NCI-H1930 (cell line): ENCODE measurements at places on chromosomes 1 and 21.

DNA sequence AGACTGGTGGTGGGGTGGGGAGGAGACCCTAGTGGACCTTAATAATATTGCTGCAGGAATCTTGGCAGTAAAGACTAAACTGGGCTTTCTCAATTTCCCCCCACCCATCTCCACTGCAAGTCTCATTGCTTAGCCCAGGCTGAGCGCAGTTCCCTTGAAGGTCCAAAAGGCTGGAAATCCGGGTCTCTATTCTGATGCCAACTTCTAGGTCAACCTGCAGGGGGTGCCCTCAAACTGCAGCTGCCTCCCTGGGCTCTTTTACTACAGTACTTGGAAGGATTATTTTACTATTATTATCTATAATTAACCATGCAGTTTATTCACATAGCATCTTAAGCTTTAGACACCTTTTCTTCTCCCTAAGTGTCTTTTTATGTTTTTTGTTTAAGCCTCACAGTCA lies 85.4 kb upstream of the WARS2 start:
- DNase-seq: no peak

DNA sequence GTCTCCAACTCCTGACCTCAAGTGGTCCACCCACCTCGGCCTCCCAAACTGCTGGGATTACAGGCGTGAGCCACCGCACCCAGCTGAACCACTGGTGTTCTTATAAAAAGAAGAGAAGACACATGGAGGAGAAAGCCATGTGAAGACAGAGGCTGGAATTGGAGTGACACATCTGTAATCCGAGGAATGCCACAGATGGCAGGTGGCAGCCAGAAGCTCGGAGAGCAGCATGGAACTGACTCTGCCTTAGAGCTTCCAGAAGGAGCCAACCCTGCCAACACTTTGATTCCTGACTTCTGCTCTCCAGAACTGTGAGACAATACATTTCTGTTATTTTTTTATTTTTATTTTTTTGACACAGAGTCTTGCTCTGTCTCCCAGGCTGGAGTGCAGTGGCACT lies 59.0 kb upstream of the ATP2B4 start:
- no peak for DNase-seq

GRCh38 chr1:36722871-36723270 lies 240.2 kb upstream of the CSF3R start:
- DNase-seq: no peak

DNA sequence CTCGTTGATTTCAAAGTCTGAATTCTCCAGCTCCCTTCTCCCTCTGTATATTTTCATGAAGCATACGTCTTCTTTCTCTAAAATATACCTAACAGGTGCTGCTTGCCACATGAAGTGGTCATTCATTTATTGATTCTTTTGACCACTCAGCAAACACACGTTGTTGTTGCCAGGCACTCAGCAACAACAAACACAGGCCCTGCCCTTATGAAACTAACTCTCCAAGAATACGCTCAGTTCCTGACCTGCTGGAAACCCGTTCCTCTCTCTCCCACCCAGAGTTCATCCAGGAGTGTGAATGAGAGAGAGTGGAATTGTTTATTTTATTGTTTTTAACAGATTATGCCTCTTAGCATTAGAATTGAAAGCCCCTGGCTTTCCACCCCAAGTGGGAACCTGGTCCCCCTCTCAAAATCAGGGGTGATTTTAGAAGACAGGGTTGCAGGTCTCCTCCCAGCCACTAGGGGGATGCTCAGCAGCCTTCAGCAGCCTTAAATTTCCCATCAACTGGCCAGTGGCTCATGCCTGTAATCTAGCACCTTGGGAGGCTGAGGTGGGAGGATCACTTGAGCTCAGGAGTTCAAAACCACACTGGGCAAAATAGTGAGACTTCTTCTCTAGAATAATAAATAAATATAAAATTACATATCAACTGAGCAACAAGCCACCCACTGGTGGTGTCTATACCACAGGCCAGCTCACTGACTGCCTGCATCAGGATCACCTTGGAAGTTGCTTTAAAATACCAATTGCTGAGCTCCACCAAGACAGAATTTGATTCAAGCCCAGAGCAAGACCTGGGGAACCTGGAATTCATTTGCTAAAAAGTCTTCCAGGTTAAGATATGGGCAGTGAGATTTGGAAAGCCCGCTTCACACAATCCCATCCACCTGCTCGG lies 181.0 kb upstream of the KLHDC7A start:
- no peak for DNase-seq

GRCh38 chr1:209620487-209620884 lies 31.7 kb downstream of the LAMB3 start:
- no peak for DNase-seq

DNA sequence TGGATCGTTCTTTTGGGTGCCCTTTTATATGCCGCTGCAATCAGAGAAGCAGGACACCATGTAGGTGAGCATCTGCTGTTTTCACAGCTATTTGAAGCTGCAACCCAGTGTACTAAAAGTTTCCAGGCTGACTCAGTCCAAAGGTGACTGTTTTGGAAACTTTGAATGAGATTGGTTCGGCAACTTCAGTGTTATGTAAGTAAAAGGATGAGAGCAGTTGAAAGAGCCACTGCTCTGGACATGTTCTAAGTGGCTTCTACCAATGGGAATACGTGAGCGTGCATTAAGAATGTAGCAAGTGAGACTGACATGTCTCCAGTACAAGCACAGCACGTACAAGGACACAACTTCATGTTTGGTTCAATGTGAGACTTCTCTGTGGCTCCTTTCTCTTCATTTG lies 55.6 kb downstream of the DDR2 start:
- DNase-seq: no peak

GRCh38 chr1:189708674-189709073 lies 769.0 kb downstream of the BRINP3 start:
- no peak for DNase-seq

DNA sequence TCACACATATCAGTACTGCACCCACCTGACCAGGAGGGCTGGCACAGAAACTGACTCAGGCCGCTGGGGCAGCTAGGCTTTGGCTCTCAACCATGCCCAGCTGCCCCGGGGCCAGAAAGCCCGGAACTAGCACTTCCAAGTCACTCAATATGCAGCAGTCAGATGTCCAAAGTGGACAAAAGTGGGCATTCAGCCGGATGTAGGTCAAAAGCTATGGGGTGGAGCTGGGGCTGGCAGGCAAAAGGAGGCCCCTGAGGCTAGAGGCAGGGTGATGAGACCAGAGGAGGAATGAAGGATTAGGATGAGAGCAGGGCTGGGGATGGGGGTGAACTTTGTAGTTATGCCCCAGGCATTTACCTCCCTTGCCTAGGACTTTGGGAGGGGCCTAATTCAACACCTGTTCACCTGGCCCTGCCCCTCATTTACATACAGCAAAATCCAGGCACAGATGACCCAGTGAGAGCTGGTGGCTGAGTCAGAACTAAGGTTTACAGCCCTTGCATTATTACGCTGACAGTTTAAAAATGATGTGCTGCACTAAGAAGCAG lies 30.7 kb upstream of the EDN2 start:
- DNase-seq: no peak

- no peak for DNase-seq
These were observed 102.1 kb upstream of the ZBTB40 start for GRCh38 chr1:22349362-22350043.

DNA sequence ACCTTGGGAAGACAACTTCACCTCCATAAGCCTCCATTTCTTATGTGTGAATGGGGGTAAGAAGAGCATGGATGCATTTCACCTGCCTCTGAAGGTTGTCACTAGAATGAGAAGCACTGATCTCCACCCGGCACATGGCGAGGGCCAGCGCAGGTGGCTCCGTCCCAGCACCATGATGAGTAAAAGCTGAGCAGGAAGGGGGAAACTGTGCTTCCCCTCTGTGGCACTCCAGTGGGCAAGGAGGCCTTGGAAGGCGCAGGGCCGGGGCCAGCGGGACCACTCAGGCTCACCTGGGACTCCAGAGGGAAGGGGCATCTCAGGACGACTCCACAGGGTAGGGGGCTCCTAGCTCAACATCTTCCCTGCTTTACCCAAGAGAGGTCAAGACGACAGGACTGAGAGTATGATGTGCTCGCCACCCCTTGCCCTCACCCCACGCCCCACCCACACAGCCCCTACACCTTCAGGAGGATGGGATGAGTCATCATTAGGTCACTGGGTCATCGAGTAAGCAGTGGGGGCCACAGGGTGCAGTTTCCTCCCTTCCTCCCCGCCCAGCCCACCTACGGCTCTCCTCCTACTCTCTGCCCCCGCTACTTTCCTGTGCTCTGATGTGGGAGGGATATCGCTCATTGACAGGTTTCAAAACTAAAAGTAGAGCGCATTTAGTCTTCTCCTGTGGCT lies 112.1 kb downstream of the HIVEP3 start:
- no peak for DNase-seq

DNA sequence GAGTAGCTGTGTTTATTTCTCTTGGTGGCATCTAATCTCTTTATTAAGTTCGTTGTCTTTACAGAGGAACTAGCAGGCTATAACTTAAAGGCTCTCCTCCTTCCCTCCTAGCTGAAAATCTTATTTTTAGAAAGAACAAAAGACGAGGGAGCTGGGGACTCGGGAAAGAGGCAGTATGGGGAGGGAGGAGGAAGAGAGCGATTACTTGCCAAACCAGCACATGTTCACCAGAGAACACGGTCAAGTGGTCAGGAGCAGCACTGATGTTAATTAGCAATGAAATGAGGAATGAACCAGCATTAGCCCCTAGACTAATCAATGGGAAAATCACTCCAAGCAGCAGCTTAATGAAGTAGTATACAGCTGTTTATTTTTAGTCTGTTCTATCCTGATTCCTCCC lies 171.3 kb upstream of the ESRRG start:
- DNase-seq: no peak

DNA sequence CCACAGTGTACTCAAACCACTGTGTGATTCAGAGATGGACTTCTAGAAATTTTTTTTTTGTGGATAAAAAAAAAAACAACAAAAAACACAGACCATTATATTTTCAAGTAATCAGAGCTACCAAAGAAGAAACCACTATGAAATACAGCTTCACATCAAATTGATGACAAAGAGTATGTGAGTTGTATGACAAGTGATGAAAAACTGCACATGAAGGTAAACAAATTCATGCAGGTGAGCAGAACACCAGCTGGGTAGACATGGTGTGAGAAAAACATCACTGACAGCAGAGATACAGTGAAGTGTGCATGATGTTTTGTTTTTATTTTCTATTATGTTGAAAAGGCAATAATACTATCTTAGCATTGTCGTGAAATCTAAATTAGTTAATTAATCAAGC lies 8.0 kb upstream of the PTPRC start:
- DNase-seq: no peak

GRCh38 chr1:150066838-150067183 lies 765 bp upstream of the VPS45 start:
- DNase-seq: peak; percentile 75

DNA sequence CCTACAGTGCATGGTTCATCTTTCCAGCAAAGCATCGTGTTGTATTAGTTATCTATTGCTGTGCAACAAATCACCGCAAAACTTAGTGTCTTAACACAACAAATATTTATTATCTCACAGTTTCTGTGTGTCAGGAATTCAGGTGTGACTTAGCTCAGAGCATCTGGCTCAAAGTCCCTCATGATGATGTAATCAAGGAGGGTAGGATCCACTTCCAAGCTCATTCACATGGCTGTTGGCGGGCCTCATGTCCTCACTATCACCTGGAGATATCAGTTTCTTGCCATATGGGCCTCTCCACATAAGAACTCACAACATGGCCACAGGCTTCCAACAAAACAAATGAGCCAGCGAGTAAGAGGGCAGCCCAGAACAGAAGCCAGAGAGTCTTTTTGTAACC lies 135.6 kb upstream of the GJB5 start:
- no peak for DNase-seq

GRCh38 chr1:150525348-150525747 lies 9.8 kb downstream of the FALEC start:
- no peak for DNase-seq

- no peak for DNase-seq
These were observed 1.1 kb upstream of the PRDM16 start for GRCh38 chr1:3067671-3068563.

DNA sequence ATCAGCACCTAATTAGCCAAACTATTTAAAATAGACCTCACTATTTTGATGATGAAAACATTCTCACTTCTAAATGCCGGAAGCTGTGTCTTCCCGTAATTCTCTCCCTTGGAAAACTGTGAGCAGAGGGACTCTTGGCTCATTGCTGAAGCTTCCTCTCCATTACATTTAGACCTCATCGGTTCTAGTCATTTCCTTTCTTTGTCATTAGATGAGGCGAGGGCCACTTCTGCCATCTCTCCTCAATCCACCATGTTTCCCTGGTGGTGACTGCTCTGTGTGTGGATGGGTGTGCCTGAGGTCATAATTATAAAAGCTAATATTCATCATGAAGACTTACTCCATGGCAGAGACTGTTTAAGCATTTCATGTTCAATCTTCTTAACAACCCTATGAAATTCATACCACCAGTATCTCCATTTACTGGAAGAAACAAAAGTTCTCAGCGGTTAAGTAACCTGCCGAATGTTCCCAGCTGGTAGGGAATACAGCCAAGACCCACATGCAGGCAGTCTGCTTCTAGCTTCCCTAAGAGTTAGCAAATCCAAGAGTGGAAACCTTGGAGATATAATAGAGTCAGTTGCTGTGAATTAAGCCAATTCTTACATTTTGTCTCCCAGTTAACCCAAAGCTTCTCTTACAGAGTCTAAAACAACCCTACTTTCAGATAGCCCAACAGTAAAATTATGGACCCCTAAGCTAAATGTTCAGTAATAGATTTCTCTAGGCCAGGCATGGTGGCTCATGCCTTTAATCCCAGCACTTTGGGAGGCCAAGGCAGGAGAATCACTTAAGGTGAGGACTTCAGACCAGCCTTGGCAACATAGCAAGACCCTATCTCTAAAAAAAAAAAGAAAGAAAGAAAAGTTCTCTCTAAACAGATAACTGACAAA lies 156.2 kb downstream of the ZBTB18 start:
- no peak for DNase-seq

DNA sequence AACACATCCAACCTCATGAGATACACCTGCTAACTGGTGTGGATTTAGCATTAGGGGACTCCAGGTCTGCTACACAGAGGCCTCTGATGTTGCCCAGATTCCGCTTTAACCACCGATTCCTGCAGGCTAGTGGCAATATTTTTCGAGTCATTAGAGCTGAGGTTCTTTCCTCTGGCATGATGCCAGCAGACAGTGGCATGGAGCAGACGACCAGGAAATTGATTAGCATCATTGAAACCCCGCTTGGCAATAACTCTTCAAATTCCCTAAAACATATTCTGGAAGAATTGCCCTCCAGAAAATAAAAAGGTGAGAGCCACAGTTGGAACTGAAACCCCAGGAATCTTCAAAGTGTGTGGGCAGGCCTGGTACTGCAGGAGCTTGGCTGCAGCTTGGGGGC lies 28.4 kb upstream of the ETV3 start:
- no peak for DNase-seq

- no peak for DNase-seq
These were observed 55.0 kb upstream of the ETV3 start for GRCh38 chr1:157193219-157193618.

GRCh38 chr1:36157973-36158826 lies 2.2 kb downstream of the MAP7D1 start:
- DNase-seq: no peak

- no peak for DNase-seq
These were observed 326.5 kb downstream of the PDE4B start for GRCh38 chr1:66119148-66119547.
